ENCODE measurements at places on chromosomes 7 and 10.

GRCh38 chr10:676178-676577, 13.3 kb downstream of the DIP2C start:
- DNase-seq: no peak

DNA sequence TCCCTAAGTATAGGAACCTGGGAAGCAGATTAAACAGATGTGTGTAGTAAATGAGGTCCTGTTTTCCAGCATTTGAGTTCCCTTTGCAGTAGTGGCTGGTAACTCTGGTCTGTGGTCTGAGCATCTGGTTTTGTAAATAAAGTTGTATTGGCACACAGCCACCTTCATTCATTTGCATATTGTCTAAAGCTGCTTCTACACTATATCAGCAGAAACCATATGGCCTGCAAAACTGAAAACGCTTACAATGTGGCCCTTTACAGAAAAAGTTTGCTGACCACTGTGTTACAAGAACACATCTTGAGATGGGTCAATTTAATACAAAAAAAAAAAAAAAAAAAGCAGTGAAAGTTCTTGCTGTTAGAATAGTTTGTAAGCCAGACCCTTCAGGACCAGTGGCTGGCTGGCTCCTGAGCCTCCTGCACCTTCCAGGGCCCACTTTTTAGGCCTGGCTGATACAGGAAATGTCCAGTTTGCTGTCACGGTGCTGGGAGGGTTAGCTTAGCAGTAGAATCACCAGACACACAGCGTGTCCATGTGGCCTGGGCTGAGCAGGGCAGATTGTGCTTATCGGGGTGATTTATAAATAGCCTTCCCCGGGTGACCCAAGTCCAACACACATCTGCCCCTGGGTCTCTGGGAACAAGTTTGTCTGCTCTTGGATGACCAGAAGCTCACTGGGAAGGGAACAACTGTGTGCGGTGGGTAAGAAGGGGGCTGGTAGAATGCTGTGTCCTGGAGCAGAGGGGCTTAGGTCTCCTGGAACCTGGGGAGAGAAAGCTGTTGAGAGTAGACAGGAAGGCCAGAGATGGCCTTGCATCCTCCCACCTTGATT, 1.4 kb downstream of the C10orf71 start:
- DNase-seq: peak; percentile 31

DNA sequence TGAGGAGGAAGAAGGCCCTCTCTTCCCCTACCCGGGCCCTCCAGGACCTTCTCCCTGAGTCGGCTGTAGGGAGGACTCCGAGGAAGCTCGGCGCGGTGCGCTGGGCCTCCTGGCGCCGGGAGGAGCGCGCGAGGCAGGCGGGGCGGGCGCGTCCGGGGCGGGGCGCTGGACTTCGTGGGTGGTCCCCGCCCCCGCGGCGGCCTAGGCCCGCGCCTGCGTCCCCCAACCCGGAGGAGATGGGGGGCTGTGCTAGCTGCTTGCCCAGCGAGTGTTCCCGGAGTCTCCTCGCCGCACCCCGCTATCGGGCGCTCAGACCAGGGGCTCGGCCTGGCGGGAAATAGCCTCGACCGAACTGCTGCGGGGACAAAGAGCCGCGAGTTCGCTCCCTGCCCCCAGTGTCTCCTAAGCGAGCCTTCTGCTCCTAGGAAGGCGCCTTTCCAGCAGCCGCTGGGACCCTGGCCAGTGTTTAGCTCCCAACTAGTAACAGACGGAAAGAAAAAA, 19.2 kb upstream of the SMO start:
- peak; percentile 67 for DNase-seq

DNA sequence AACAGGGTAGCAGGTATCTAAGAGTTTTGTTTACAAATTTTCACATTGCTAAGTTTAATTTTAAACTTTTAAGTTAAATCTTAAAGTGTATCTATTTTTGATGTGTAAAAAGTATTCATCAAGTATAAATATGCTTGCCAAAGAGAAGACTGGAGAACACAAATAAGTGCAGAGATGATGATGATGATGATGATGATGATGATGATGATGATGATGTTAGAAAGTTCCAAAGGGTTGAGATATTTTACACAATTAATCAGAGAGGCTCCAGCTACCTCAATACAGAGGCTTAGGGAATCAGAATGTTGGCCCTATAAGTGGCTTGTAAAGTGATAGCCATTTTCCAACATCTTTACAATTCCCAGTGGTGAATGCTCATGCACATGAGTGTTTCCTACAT, 209.0 kb upstream of the NPVF start:
- DNase-seq: no peak

GRCh38 chr10:8149991-8150390, 95.5 kb downstream of the GATA3 start:
- DNase-seq: no peak
